ENCODE measurements at places on chromosomes 4 and X. TPM values are rescaled to one million over a fixed set of nuclear protein-coding genes. Genes with fewer than 3 reads are reported as not detected.

- DNase-seq, result peak; percentile 32
Observed at GRCh38 chr4:127781300-127782024, 660 bp upstream of the HSPA4L start.

DNA sequence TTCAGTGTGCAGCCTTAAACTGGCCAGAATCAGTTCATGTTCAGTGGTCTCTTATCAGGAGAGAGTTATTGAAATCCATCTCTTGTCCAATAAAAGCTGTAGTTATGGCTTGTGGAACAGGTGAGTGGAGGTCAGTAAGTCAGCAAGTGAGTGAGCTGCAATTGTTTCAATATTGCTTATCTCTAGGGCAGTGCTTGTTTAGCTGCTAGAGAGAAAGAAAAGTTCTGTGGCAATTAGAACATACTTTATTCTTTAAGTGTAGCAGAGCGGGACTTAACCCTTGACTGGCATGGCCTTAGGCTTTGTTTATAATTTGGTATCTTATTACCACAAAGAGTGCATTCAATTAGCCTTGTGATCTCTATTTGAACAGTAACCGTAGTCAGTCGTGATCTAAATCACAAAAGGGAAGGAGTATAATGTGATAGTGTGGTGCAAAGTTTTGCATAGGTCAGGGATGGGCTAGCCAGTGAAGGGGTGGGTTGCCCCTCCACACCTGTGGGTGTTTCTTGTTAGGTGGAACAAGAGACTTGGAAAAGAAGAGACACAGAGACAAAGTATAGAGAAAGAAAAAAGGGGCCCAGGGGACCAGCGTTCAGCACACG, 6.9 kb upstream of the ETDC start:
- no peak for DNase-seq

- no peak for DNase-seq
Observed at GRCh38 chr4:72055566-72055965, 23.8 kb downstream of the NPFFR2 start.

GRCh38 chrX:54181202-54181953, 1.7 kb downstream of the FAM120C start:
- DNase-seq, result no peak

DNA sequence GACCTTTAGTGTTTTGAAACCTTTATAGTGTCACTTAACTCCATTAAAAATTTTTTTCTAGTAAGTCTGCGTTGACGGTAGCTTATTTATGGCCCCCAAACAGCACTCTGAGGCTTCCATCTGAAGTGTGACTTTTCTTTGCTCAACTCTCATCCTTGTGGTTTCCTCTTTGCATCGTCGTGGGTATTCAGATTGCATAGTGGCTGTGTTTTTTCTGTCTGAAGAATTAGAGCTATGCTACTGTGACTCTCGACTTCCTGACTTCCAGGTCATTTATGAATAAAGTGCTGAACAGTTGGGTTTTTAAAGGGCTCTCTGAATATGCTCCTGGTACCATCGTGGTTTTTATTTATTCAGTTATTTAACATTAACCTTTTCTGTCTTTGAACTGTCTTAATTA, 44.9 kb downstream of the JADE1 start:
- DNase-seq, result no peak

GRCh38 chr4:154658680-154659405, 46.4 kb upstream of the FGG start:
- DNase-seq, result no peak

GRCh38 chr4:169407217-169407845, 136.6 kb upstream of the SH3RF1 start:
- no peak for DNase-seq

The RTL9 gene
- total RNA-seq, result not detected

The HMX1 gene
- total RNA-seq, result not detected

The MAGEA8 gene
- total RNA-seq, result not detected

Measured in tibial nerve (tissue), 4 donors.